ENCODE measurements at places on chromosomes 12 and 14.

- DNase-seq: no peak
These were observed 61.5 kb downstream of the SPATS2 start for GRCh38 chr12:49428793-49429192.

GRCh38 chr12:54018468-54018984, 9.7 kb upstream of the HOXC6 start:
- no peak for DNase-seq

- DNase-seq: no peak
These were observed 2.8 kb downstream of the SLC5A8 start for GRCh38 chr12:101207086-101207780.

DNA sequence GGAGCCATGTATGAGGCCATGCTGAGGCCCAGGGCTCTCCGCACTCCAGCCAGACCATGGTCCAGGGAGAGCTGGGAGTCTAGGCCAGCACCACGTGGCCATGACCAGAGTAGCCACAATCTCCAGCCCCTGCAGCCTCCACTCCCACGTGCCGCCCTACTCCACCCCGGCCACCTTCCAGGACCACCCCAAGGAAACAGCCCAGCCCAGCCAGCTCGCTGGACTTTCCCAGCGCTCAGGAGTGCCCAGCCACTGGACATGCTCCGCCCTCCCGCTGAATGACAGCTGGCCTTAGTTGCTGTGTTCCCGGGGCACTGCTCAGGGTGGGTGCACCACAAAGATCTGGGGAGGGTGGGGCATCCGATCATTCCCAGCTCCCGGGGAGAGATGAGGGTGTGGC, 2.1 kb upstream of the C14orf180 start:
- no peak for DNase-seq

DNA sequence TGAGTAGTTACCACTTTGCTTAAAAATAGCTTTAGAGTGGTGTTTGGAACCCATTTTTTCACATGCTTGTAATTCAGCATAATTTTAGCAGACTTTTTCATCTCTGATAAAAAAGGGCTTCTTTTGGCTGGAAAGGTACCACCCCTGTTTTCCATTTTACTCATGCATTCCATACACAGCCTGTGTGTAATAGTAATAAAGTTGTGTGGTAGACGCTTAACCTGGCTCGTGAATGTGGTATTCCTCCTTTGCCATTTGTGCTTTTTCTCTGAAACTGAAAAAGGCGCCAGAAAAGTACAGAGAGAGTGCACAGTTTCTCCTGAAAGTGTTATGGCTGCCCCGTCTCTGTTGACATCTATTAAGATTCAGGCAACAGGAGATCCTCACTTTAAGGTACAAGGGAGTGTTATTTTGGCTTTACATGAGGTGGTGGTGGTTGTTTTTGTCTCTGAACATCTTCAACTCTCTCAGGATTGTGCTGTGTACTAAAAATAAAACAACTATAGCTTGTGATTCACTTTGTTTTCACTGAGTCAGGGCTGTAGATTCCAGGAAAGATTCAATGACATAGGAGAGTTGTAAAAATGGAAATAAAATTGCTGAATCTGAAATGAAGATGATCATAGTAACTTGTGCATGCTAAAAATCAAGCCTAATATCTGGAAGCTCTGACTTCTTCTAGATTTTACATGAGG, 45.6 kb upstream of the MIS18BP1 start:
- no peak for DNase-seq

GRCh38 chr12:132129007-132129406, 15.1 kb downstream of the DDX51 start:
- DNase-seq: no peak

GRCh38 chr12:18897823-18898222, 159.9 kb downstream of the CAPZA3 start:
- DNase-seq: no peak

- DNase-seq: no peak
These were observed 43.6 kb downstream of the SYNE3 start for GRCh38 chr14:95472819-95473251.

GRCh38 chr12:6039894-6040601, 84.4 kb downstream of the VWF start:
- DNase-seq: no peak

GRCh38 chr14:104245723-104246122, 107.3 kb downstream of the KIF26A start:
- DNase-seq: no peak

GRCh38 chr12:19215115-19215514, 85.6 kb downstream of the PLEKHA5 start:
- DNase-seq: no peak

- no peak for DNase-seq
These were observed 2.6 kb upstream of the WNK1 start for GRCh38 chr12:749751-750270.

DNA sequence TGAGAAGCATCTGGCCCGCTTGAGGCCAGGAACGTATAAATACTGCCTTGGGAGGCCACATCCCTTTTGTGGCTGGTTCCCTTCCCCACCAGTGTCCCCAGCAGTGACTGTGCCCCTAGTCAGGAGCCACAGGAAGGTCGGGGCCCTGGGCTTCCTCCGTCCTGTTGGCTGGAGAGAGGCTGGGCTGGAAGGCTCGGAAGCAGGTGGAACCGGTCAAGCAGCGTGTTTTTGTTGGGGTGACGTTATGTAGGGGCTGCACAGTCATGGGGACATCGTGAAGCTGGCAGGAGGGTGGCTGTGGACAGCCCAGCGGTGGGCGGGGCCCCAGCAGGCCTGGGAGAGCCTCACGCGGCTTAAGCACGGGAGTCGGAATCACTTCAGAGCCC, 10.1 kb downstream of the XRCC3 start:
- no peak for DNase-seq

DNA sequence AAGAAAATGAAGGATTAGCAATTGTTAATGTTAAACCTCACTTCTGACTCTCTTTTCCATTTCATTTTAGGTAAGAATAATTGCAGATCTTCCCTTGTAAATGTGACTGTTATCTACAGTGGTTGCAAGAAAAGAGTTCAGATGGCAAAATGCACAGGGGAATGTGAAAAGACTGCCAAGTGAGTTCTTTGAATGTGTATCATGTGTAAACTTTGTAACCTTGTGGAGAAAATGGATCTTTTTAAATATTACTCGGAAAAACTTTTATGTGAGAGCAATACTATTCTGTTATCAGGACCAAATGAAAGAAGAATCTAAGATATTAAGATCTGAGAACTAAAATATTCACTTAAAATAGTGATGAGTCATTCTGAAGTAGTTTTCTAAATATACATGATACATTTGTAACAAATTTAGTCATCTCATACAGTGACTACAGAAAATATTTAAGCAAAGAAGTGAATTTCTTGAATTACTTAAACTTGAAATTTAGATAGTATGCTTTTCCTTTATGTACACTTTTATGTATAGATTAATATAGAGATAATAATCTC, 122.5 kb upstream of the CNTN1 start:
- DNase-seq: no peak

DNA sequence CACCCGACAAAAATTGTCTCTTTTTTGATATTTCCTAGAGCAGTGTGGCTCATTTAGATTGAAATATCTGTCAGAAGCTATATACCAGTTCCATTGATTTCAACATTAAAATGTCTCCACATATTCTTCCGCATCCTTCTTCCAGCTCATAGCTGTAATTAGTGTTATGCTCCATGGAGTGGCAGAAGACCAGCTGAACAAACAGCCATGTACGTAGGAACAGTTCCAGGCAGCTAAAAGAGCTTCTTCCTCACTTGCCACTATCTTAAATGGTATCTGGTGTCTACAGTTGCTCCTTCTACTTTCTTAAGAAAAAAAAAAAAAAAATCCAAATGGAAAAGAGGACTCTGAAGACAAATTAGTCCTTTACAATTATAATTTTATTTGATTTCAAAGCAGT, 848.0 kb downstream of the DIO2 start:
- DNase-seq: no peak

- DNase-seq: no peak
These were observed 2.4 kb downstream of the SLC11A2 start for GRCh38 chr12:51023625-51024382.

DNA sequence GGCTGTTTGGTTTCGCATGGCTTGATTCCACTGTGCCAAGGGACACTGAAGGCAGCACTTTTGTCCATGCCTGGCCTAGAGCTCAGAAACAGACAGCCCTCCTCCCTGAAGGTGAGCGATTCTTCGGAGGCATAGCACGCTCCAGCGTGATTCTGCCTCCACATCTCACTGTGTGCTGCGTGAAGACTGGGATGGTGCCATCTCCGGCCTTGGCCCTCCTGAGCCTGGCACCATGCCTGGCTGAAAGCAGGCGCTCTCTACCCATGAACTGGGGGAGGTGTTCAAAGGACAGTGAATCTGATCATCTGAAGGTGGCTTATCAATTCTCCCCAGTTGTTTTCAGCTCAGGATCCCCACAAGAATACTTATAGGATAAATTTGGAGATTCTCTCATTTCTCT, 187.4 kb downstream of the TTC7B start:
- no peak for DNase-seq

DNA sequence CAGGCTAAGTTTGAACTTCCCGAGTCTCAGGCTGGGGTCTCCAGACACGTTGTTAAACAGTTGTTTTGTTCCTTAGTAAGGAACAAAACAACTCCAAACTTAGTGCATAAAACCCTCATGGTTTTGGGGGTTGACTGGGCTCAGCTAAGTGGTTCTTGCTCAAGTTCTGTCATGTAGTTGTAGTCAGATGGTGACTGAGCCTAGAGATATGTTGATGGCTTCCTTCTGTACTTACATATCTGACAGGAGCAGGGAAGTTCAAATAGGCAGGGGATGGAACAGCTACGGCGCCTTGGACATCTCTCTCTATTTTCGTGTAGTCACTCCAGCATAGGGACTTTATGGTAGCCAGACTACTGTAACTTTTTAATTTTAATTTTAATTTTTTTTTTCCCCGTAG, 45.7 kb downstream of the SPATS2 start:
- no peak for DNase-seq

DNA sequence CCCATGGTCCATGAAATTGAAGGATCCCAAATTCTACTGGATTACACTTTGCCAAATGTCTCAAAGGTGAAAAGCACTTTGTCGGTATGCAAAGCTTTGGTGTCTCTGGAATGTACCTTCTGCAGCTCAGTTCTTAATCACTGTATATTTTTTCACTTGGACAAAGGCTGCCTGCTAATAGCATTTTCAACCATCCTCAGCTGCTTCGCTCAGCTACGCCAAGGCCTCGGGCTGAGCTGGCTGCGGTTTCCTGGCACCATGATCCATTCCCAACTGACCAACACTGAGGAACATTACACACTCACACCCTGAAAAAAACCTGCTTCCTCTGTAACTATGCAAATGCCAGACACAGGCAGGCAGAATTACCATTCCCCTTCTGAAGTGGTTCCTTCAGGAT, 335.2 kb downstream of the DPF3 start:
- DNase-seq: no peak

DNA sequence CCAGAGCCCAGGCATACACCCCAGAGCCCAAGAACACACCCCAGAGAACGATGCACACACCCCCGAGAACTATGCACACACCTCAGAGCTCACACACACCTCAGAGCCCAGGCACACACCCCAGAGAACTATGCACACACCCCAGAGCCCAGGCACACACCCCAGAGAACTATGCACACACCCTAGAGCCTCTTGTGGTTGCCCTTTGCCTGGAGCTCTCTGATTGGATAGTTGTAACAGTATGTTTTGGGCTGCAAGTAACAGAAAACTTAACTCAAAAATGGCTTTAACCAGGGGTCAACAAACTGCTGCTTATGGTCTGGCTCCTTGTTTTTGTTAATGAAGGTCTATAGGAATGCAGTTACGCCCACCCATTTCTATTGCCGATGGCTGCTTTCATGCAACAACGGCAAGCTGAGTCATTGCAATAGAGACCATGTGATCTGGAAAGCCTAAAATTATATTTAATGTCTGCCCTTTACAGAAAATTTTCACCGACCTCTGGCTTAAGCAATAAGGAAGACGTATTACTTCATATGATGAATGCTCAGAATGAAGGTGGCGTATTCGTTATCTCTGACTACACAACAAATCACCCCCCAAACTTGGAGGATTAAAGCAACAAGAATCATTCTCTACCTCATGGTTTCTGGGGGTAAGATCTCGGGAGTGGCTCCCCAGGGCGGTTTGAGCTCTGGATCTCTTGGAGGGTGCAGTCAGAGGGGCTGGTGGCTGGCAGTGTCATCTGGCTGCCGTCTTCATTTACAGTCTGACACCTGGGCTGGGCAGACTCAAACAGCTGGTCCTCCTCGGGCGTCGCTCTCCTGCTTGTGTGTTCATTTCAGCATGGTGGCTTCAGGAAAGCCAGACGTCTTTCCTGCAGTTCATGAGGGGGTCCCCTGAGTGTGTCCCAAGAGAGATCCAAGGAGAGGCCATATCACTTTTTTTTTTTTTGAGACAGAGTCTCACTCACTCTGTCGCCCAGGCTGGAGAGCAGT, 66.3 kb upstream of the NCOR2 start:
- DNase-seq: no peak

GRCh38 chr14:20631023-20631879, 10.2 kb downstream of the OR6S1 start:
- DNase-seq: no peak

DNA sequence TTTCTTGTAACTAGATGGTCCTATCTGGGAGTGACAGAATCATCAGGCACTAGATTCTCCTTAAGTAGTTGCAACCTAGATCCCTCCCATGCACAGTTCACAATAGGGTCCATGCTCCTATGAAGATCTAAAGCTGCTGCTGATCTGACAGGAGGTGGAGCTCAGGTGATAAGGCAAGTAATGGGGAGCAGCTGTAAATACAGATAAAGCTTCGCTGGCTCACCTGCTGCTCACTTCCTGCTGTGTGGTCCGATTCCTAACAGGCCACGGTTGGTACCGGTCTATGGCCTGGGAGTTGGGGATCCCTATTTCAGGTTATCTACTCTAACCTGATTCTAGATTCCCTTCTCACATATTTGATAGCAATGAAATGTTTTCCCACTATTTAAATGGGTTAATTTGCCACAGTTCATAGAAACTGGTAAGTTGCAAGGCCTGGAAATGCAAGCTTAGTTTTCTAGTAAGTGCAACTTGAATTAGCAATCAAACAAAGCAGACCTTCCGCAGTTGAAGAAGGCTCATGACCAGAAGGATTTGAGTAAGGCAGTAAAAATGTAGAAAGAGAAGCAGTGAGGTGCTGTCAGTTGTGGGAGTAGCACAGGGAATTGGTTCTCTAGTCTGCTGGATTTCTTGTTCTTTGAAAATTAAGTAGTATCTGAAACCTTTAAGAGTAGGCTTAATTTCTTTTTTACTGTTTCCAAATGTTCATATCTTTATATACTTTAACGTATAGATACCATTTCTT, 332.3 kb downstream of the EGLN3 start:
- DNase-seq: no peak

DNA sequence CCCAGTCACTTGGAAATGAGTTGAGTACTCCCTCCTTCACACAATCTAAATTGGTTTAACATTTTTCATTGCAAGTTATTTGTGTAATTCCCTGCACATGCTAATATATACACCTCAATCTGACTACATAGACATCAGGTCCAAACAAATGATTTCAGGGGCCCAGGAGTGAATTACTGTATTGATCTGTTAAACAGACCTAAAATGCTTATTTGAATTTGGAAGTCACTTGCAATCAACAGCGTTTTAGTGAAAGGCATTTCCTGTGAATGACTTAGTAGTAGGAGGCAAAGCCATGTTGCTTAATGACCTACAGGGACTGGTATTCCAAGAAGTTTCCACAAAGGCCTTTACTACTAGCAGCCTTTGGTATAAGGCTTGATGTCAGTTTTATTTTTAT, 22.6 kb upstream of the SLC15A5 start:
- DNase-seq: no peak

- DNase-seq: no peak
These were observed 84.3 kb upstream of the DIO3 start for GRCh38 chr14:101476916-101477553.

Data from esophagus squamous epithelium (tissue), 5 donors.